Fibroblast of skin of right quadriceps (primary cell): ENCODE measurements at places on chromosomes 7 and 10.

- DNase-seq, result no peak
Observed at GRCh38 chr7:140697447-140698143, 1.1 kb downstream of the NDUFB2 start.

DNA sequence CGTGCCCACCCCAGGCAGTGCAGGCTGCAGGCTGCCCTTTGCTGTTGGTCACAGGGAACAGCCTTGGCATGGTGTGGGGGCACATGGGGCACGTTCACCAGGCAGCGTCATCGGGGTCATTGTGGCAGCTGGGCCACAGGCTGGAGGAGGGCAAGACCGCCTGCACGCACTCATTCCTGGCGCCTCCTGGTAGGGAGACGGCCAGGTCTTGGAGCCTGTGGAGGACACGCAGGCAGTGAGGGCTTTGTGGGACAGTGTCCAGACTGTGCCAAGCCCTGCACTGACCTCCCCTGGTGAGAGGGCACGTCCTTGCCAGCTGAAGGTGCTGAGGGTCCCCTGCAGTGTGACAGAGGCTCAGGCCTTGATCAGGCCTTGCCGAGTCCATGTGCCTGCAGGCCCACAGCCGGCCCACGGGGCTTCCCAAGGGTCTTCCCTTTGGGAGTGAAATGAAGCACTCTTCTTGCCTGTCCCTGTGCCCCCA is 76.4 kb downstream of the NKX6-2 start:
- DNase-seq, result no peak

- DNase-seq, result peak; percentile 44
Observed at GRCh38 chr7:95921543-95921942, 149.2 kb downstream of the DYNC1I1 start.

DNA sequence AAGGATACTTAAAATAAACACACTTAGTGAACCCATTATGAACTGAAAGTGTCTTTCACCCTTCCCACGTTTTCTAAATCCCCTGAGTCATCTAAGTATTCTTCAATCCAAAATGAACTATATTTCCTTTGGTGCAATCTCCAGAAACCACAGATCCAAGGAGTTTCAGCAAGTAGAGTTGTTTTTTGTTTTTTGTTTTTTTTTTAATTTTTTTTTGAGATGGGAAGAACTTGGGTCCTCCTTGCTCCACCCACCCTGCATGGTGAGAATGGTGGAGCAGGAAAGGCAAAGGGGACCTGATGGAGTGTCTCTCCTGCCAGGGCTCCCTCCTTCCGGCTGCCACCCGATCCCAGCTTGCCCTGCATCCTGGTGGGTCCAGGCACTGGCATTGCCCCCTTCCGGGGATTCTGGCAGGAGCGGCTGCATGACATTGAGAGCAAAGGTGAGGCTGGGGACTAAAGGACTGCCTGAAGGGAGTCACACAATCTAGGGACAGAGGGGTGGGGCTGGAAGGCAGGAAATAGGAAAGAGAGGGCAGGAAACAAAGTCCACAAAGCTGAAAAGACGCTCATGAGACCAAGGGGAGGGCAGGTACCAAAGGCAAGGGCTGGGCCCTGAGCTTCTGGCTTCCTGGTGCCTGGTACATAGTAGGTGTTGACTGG is 12.1 kb downstream of the ATG9B start:
- DNase-seq, result no peak

GRCh38 chr7:71521506-71521905 is 389.6 kb downstream of the GALNT17 start:
- DNase-seq, result peak; percentile 83

DNA sequence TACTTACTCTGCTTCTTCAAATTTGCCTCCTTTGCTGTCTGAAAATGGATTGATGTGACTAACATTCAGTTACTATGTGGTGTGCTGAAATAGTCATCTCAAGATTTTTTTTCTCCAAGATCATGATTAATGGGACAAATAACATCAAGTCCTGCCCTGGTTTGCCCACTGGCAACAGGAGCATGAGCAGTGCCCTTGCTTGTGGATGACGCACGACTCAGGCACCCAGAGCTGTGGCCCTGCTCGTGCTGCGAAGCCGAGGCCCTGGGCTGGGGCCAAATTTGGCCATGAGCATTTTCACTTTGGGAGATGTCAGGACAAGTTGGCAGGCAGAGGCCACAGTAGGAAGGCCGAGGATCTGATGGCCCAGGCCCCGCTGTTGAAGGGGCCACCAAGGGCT is 239.8 kb upstream of the IGFBP3 start:
- DNase-seq, result no peak

DNA sequence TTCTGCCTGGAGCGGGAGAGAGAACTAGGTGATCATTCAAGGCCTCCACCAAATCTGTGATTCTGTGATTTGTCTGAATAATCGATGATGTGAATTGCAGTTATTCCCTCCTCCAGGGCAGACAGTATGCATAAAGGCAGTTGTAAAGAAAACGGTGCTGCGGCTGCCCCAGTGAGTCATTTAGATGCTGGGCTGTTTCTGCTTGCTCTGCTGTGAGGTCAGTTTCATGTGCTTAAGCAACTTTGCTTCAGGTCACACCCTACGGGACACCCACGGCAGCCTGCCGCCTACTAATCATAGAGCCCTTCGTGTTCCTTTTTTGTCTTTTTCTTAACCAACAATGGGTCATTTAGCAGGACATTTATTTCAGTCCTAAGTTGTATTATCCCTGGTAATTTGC is 158.1 kb upstream of the PITRM1 start:
- peak; percentile 57 for DNase-seq

DNA sequence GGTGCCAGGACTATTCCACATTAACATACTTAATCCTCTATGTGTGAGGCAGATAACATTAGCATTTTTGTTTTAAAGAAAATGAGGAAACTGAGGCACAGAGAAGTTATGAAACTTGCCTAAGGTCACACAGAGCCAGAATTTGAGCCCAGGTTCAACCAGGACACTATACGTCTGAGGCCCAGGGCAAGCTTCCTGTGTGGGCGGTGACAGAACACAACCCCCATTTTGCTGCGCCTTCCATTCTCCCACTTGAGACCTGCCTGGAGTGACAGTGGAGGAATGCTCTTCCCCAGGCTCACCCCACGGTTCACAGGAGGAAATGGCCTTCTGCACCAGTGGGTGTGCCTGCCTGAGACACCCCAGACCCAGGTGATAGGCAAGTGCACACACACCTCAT is 164.1 kb downstream of the SH3PXD2A start:
- DNase-seq, result no peak

GRCh38 chr7:139505563-139505962 is 17.9 kb upstream of the CLEC2L start:
- DNase-seq, result no peak

GRCh38 chr7:94266238-94266644 is 128.5 kb upstream of the COL1A2 start:
- peak; percentile 61 for DNase-seq

- DNase-seq, result no peak
Observed at GRCh38 chr10:99007457-99007856, 228.2 kb downstream of the HPSE2 start.

DNA sequence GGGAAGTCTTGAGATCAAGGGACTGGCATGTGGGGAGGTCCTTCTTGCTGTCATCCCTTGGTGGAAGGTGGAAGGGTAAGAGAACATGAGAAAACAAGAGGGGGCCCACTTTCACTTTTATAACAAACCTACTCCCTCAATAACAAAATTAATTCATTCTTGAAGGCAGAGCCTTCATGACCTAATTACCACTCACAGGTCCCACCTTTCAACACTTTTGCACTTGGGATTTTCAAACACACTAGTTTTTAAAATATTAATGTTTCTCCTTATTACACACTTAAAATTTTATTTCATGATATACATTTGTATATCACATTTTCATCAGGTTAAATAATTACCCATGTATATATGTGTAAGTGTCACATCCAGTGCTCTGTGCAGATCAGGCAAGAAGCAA is 2.0 kb downstream of the ST7 start:
- no peak for DNase-seq

DNA sequence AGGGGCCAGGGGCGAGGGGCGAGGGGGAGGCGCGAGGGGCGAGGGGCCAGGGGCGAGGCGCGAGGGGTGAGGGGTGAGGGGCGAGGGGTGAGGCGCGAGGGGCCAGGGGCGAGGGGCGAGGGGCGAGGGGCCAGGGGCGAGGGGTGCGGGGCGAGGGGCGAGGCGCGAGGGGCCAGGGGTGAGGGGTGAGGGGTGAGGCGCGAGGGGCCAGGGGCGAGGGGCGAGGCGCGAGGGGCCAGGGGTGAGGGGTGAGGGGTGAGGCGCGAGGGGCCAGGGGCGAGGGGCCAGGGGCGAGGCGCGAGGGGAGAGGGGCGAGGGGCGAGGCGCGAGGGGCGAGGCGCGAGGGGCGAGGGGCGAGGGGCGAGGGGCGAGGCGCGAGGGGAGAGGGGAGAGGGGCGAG is 192.3 kb downstream of the PTPRN2 start:
- no peak for DNase-seq

DNA sequence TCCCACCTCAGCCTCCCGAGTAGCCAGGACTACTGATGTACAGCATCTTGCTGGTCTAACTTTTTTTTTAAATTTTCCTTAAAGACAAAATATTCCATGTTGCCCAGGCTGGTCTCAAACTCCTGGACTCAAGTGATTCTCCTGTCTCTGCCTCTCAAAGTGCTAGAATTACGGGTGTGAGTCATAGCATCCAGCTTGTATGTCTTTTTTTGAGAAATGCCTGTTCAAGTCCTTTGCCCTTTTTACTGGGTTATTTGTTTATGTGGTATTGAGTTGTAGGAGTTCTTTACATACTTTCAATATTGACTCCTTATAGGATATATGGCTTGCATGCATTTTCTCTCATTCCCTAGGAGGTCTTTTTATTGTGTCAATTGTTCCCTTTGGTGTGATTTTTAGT is 486.4 kb downstream of the MAGI2 start:
- peak; percentile 56 for DNase-seq

DNA sequence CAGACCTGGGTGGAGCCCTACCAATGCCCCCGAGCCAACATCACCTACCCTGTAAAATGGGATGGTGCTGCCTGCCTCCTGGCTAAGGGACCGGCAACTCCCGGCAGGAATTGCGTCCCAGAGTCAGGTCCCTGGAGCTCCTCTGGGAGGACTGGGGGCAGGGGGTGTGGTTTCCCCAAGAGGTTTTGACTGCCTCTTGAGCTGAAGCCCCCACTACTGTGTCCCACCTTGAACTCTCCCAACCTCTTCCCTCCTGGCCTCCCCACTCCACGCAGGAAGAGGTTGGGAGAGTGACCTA is 1.3 kb downstream of the SH2B2 start:
- DNase-seq, result no peak

GRCh38 chr7:33578881-33579672 is 326.3 kb upstream of the BMPER start:
- no peak for DNase-seq

GRCh38 chr10:75015442-75015841 is 96.0 kb upstream of the SAMD8 start:
- DNase-seq, result no peak

DNA sequence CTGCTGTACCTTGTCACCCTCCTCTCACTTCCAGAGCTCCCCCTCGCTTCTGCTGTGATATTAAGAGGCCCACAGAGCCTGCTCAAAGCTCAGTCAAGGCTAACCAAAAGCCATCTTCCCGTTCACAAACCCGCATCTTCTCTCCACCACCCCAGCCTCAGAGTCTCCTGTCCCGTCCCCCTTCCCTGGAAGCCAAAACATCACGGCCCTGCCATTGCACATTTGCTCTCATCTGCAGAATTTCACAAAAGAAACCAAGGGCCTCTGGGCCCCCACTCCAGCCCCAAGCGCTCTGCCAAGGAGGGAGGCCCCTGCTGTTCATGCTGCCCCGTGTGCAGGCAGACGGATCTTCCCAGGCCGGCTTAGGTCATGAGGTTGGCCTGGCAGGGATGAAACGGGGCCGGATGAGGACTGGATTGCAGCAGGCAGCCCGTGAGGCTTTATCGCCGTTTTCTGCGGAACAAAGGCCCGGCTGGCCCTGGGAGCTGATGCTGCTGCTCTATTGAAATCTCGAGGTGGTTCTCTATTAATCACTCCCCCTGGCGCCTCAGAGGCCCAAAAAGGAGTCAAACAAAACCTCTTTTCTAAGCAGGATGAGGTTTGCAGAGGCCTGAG is 31.6 kb upstream of the FOXK1 start:
- peak; percentile 30 for DNase-seq

DNA sequence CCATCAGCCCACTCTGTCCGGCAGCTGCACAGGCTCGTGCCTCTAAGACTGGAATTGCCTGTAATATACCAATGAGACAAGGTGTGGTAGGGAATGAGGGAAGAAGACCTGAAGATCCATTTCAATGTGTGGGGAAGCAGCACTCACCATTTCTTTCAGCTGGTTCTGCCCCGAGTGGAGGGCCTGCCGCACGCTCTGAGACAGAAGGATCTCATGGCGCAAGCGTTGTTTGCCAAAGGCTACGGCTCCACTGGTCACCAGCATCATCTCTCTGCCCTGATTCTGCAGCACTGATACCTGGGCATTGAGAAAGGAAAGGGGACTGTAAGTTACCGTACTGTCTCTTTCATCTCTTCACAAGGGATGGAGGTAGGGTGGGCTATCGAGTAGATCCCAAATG is 19.4 kb downstream of the ALDH18A1 start:
- DNase-seq, result no peak

- peak; percentile 22 for DNase-seq
Observed at GRCh38 chr10:29794776-29795611, 160.2 kb upstream of the SVIL start.

DNA sequence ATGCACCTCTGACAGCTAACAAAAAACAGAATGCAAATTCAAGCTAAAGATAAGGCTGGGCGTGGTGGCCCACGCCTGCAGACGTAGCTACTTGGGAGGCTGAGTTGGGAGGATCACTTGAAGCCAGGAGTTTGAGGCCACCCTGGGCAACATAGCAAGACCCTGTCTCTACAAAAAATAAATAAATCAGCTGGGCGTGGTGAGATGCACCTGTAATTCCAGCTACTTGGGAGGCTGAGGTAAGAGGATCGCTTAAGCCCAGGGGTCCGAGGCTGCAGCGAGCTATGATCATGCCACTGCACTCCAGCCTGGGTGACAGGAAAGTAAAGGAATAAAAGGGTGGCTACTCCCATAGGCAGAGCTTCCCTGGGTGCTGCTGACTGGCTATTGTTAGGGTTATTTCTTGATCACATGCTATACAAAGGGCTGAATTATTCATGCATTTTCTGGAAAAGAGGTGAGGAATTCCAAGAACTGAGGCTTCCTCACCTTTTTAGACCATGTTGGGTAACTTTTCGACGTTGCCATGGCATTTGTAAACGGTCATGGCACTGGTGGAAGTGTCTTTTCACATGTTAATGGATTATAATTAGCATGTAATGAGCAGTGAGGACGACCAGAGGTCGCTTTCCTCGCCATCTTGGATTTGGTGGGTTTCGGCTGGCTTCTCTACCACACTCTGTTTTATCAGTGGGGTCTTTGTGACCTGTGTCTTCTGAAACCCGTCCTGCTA is 6.9 kb upstream of the PSMG3 start:
- no peak for DNase-seq

- DNase-seq, result no peak
Observed at GRCh38 chr10:91782539-91782938, 15.7 kb upstream of the TNKS2 start.

DNA sequence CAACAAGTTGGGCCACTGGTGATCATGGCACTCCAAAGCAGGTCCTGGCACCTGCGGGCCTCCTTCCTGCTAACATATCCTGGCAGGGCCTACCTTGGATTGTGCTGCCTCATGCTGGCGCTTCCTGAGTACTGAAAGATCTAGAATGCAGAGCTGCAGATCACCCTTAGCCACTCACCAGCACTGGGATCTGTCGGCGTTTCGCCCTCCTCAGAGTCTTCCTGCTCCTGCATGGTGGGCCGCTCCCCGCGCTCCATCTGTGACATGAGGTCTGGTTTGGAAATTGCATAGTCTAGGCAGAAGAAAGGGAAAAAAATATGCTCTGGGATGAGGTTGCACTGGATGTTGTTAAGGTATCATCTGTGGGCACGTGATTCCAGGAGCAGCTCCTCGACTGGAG is 10.0 kb downstream of the ZNF777 start:
- DNase-seq, result no peak
